ENCODE measurements at places on chromosomes 5 and 9.

- no peak for DNase-seq
These were observed 2.2 kb downstream of the UBTD2 start for GRCh38 chr5:172281346-172281745.

DNA sequence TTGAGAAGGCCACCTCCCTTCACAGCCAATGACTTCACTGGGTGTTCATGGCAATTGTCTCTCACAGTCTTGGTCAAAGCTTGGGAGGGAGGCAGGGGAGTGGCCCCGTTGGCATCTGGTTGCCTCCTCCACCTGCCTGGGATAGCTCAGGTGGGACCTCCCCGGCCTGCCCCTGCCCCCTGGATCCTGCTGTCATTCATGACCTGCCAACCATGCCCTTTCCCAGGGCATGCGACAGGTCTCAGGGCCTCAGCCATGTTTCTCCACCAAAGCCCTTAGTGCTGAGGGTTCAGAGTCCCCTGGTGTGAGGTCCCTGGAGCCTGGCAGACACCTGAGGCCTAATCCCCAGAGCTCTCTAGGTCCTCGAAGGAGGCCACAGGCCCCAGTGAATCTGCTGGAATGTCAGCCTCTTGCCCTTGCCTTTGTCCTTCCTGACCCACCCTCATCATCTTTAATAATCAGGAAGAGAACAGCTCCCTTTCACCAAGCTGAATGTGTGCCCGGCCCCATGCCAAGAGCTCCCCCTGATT is 5.6 kb downstream of the DAB2IP start:
- DNase-seq = no peak

DNA sequence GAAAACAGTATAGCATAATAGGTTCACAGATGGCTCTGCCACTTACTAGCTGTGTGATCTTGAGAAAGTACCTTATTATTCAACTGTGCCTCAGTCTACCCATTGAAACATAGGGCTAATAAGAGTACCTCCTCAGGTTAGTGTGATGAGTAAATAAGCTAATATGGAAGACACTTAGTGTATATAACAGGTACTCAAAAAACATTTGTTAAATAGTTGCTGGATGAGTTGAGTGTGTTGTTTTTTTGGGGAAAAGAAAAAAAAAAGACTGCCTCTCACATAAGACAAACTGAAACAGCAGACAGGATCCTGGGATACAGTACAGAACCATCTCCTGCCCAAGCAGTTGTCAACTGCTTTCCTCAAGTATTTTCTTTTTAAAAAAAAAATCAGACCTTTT is 5.2 kb downstream of the STOM start:
- DNase-seq = no peak

- no peak for DNase-seq
These were observed 153.7 kb upstream of the GPR151 start for GRCh38 chr5:146669656-146670055.

- DNase-seq = no peak
These were observed 83.1 kb downstream of the FGF1 start for GRCh38 chr5:142602720-142603245.

DNA sequence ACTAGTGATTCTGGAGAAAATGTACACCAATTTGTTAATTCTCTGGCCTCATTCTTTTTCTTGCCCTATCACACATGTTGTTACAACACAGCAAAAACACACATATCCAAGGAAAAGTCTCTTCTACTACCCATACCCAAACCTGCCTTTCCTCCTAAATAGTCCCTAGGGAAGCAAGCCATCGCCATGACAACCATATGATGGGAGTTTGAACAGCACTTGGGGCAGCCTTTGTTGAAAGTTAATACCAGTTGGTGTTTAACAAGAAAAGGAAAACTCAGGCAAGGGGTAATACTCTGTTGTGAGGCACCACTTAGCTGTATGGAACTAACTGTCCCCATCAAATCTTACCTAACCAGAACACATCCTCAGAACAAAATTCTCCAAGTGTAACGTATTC is 1.7 kb downstream of the TRPM3 start:
- DNase-seq = no peak

GRCh38 chr9:95434116-95435073 is 82.4 kb downstream of the PTCH1 start:
- no peak for DNase-seq

DNA sequence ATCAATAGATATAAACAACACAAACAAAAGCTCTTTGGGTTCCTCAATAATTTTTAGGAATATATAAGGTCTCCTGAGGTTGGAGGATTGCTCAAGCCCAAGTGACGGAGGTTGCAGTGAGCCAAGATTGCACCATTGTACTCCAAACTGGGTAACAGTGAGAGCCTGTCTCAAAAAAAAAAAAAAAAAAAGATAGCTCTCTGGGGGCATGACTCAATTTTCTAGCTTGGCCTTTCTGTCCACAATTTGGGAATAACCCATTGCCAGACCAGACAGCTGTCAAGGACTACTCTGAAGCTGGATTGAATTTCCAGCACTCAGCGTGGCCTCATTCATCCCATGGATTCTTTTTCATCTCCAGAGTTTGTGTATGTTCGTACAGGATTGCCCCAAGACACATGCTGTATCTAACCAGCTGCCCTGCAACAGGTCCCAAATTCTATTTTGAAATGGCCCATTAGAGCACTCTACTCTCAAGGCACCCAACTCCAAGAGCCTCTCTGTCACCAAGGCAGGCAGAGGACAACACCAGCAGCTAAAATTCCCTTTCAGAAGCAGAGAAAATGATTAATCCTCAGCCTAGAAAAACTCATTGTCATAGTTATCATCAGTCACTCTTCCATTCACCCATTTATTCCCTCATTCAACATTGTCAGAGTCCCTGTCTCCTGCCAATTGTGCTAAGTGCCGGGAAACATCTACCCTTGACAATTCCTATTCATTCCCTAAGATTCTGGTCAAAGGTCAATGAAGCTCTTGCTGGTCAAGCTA is 8.7 kb downstream of the FAM193B start:
- peak; percentile 39 for DNase-seq

- no peak for DNase-seq
These were observed 14.1 kb upstream of the RPL26L1 start for GRCh38 chr5:172945151-172945550.

GRCh38 chr5:84628918-84629317 is 244.2 kb upstream of the EDIL3 start:
- DNase-seq = no peak

DNA sequence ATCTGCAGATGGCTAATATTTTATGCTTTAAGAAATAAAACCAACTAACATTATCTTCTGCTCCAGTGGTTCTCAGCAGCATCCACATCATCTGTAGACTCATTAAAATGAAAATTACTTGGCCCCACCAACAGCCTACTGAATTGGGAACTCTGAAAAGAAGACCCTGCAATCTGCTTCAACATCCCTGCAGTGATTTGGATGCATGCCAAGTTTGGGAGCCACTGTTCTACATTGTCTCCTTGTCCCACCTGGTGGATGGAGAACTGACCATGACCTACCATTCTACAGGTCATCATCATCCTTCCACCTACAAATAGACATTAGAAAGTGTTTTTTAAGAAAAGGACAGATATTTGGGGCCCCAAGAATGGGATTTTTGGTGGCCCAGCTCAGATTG is 71.1 kb downstream of the ACER2 start:
- no peak for DNase-seq

- no peak for DNase-seq
These were observed 151.8 kb downstream of the EPB41L4A start for GRCh38 chr5:112267231-112267630.

GRCh38 chr5:90894866-90895420 is 336.3 kb downstream of the ADGRV1 start:
- DNase-seq = no peak

- DNase-seq = no peak
These were observed 143.0 kb downstream of the RXRA start for GRCh38 chr9:134469041-134469875.

GRCh38 chr9:132409828-132410528 is at the start of gene CFAP77:
Gene CFAP77, plus strand, starts transcription at chr9:132410211. Its CDS starts 61 bp downstream, at chr9:132410272.
- DNase-seq = no peak

- DNase-seq = no peak
These were observed 60.4 kb downstream of the WDR41 start for GRCh38 chr5:77431719-77432118.

- DNase-seq = no peak
These were observed 44.3 kb downstream of the NUP214 start for GRCh38 chr9:131169563-131170240.

GRCh38 chr5:104305602-104306001 is 743.0 kb upstream of the NUDT12 start:
- DNase-seq = no peak

GRCh38 chr5:80962630-80963520 is 2.7 kb downstream of the RASGRF2 start:
- DNase-seq = no peak

- DNase-seq = no peak
These were observed 111.0 kb upstream of the SLIT3 start for GRCh38 chr5:169411786-169412430.

GRCh38 chr5:159402311-159402710 is 72.0 kb upstream of the IL12B start:
- no peak for DNase-seq

GRCh38 chr5:54227759-54228158 is 82.6 kb downstream of the ARL15 start:
- DNase-seq = no peak

DNA sequence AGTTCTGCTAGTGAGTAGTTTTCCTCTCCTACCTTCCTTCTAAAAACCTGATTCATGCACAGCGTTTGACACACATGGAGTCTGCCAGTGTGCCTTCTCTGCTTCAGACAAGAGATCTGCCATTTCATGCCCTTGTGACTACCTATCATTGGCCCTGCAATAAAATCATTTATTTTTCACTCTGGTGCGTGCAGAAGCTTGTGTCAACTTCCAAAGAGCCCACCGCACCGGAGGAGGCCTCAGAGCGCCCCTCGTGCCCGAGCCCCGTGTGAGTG is 13.7 kb downstream of the HNRNPH1 start:
- no peak for DNase-seq

DNA sequence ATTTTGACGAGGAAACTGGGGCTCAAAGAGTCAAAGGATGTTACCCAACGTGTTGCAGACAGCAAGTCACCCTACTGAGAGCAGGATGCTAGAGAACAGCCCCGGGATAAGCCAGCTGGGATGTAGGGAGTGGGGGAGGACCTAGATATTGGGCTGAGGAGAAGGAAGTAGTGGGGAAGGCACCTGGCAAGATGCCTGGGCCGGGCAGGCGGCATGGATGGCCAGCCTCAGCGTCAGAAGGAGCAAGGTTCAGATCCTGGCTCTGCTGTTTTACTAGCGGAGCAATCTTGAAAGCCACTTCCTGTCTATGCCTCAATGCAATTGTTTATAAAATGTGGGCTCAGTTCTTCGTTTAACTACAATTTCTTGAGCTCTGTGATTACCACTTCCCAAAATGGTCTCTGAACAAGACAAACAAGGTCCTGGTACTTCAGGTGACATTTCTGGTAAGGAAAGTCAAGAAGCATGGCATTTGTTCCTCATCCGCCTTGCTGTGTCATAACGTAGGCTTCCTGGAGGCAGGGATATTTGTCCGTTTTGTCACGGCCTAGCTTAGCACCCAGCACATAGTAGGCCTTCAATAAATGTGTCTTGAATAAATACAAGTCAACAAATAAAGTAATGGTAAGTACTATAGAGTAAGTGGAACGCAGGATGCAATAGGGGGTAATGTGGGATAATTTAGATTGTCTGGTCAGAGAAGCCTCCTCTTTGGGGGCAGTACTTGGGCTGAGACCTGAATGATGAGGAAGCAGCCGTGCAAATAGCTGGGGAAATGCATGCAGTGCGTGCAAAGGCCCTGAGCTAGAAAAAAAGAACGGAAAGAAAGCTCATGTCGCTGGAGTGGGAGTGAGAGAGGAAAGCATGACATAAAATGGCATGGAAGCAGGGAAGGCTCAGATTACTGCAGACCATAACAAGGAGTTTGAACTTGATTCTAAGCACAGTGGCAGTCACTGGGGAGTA is 70.5 kb downstream of the SMIM23 start:
- no peak for DNase-seq

DNA sequence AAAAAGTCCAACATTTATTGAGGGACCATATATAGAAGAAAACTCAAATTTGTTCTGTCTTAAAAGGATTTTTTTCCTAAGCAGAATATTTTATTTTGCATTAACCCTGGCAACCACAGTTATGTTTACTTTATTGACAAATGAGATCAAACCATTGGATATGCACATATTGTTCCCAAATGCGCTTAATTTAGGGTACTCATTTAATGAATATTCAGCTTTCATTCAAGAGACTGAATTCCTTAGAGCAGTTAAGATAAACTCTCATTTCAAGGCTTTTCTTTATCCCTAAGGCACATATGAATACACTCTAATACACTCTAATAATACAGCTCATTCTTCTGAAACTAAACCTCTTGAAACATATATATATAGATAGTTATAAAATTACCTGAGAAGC is 150.2 kb downstream of the HMHB1 start:
- no peak for DNase-seq

GRCh38 chr9:15018096-15018637 is 107.9 kb upstream of the FREM1 start:
- no peak for DNase-seq

DNA sequence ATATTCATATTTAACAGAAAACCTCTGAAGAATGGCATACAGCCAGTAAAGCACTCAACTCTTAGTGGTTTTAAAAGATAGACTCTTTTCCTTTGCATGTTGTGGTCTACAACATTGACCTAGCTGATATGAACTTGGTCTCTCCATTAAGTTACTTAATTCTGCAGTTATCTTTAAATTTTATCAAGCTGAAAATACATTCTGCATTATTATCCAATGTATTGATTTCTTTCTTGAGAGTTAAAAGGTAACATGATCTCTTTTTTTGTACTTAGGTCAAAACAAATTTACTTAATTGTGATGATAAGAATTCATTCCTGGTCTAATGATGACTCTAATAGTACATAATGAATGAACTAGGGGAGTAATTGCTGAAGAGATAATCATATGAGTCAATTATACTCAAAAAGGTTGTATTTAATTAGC is 132.9 kb downstream of the STARD4 start:
- DNase-seq = no peak

- no peak for DNase-seq
These were observed 114.8 kb downstream of the FGF18 start for GRCh38 chr5:171534043-171534895.

DNA sequence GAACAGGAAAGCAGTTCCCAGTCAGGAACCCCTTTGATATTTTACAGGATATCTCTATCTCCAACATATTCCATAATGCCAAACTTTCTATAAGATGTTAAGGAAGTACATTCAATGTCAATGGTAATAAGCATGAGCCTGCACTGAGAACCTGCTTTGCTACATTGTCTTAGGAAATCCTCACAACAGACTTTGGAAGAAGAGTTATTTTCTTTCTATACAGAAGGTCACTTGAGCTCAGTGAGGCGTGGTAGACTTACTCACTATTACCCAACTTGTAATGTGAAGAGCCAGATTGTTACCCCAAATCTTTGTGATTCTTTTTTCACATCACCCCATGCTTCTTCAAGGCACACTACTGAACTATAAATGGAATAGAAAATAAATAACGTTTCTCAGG is 435.9 kb downstream of the DNAH5 start:
- DNase-seq = no peak

DNA sequence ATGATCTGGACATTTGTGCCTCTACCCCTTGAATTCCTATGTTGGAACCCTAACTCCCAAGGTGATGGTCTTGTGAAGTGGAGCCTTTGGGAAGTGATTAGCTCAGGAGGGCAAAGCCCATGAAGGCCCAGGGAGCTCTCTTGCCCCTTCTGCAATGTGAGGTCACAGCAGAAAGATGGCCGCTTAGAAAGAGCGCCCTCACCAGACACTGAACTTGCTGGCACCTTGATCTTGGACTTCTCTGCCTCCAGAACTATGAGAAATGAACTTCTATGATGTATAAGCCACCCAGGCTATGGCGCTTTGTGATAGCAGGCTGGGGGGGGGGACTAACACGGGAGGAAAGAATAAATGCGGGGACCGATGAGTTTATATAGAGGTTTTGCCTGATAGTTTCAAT is 45.3 kb downstream of the AGXT2 start:
- DNase-seq = no peak
